ENCODE measurements at places on chromosomes 3 and 15.

DNA sequence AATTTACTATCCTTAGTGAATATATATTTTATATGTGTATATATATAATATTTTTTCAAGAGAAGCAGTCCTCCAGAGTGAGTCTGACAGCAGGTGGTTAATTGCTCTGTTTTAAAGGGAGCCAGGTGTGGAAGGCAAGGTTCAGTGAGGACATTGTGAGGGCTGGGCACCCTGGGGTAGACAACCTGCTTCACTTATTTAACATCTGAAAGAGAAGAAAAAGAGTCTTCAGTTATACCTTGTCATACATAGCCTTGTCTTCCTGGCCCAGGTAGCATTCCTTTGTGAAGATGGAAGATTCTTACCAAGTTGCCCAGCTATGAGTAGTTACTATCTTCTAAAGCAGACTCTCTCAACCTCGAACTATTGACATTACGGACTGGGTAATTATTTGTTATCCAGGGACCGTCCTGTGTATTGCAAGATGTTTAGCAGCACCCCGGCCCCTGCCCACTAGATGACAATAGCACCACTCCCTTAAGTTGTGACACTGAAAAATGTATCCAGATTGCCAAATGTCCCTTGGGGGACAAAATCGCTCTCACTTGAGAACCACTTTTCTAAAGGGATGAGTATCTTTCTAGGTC is 336.0 kb upstream of the TRIM42 start:
- no peak for DNase-seq

- no peak for DNase-seq
Observed at GRCh38 chr3:65443739-65444446, 594.8 kb downstream of the MAGI1 start.

DNA sequence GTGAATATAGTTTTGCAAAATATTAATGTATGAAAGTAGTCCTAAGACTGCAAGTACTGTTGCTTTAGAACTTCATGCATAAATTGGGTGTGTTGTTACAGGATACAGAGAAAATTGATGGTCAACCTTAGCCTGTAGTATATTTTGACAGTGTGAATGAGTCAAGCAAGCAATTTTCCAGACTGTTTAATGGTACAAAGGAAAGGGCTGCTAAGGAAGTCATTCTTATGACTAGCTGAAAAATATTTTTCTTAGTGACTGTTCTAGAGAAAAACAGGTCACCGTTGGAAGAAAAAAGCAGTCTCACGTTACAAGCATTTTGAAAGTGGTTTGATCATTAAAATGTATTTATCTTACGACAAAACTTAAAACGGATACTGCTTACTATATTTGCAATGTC is 49.2 kb downstream of the MBNL1 start:
- DNase-seq = no peak

- peak; percentile 5 for DNase-seq
Observed at GRCh38 chr3:2921903-2922302, 188.3 kb downstream of the IL5RA start.

All from KBM-7 (cell line).